Right atrium auricular region (tissue), 2 donors: ENCODE measurements at places on chromosomes 6 and 20. TPM values are rescaled to one million over a fixed set of nuclear protein-coding genes. Genes with fewer than 3 reads are reported as not detected.

RCAN2 gene
- 96.5 TPM for total RNA-seq

BPIFB1 gene
- total RNA-seq: not detected

ERMARD gene
- 11.2 TPM for total RNA-seq

KCNQ5 gene
- total RNA-seq: not detected

GGTLC1 gene
- total RNA-seq: not detected

LY86 gene
- 5.2 TPM for total RNA-seq

OR2B6 gene
- total RNA-seq: not detected

GABRR1 gene
- 0.24 TPM for total RNA-seq

WFDC12 gene
- not detected for total RNA-seq

HLA-DRB1 gene
- 24.0 TPM for total RNA-seq

ARMC2 gene
- total RNA-seq: 5.5 TPM

PAK5 gene
- 0.12 TPM for total RNA-seq

FABP7 gene
- 0.52 TPM for total RNA-seq

KCNK16 gene
- not detected for total RNA-seq

DLK2 gene
- total RNA-seq: not detected

HFE gene
- 6.4 TPM for total RNA-seq

PKIB gene
- not detected for total RNA-seq

FAM8A1 gene
- 19.3 TPM for total RNA-seq

LY6G6F gene
- not detected for total RNA-seq
